ENCODE measurements at places on chromosomes 12 and 14. TPM values are rescaled to one million over a fixed set of nuclear protein-coding genes. Genes with fewer than 3 reads are reported as not detected.

DNA sequence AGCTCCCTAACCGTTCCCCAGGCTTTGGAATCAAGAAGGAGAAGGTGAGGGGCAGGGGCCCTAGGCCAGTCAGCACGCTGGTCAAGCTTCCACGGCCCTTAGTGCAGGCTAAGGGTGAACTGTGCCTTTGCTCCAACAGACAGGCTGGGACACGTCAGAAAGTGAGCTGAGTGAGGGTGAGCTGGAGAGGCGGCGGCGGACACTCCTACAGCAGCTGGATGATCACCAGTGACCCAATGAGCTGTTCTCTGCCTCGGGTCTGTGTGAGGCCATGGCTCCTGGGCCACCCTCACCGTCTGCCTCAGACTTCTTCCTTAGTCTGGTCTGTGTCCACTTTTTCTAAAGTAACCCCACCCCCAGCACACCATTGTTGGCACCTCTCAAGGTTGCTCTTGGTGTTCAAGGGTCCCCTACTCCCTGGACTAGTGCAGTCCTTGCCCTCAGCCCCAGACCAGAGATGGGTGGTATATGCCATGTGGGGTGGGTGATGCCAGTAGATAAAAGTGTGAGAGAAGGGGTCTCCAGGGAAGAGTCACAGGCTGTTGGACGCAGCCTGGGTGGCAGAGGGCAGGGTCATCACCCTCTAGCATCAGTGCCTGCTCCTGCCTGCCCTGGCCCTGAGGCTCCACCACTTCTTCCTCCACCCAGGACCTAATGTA lies 20.7 kb downstream of the PRPF40B start:
- H3K27ac ChIP-seq = no peak overlapping the region
- no peak for DNase-seq
- H3K36me3 ChIP-seq = no peaks in the 10 kb centered on the region

DNA sequence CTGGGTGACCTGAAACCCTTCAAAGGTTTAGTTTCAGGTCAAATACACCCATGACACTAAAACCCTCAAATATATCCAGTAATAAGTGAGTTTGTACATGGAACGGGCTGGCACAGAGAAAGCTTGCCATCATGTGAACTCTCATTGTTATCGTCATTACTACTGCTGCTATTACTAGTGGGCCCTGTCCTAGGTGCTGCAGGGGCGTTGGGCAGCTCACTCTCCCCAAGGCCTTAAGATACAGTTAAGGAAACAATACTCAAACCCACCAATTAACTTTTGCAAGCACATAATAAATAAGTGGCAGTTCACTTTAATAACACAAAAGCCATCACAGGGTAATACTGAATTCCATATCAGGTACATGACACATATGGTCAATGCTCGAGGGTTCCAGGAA lies 71.3 kb downstream of the SPTB start:
- H3K27me3 ChIP-seq = no peaks in the 10 kb centered on the region
- no peak overlapping the region for H3K27ac ChIP-seq
- no peak for DNase-seq
- H3K36me3 ChIP-seq = no peaks in the 10 kb centered on the region
- H3K4me1 ChIP-seq = peaks cover 7% of the 10 kb centered on the region

DNA sequence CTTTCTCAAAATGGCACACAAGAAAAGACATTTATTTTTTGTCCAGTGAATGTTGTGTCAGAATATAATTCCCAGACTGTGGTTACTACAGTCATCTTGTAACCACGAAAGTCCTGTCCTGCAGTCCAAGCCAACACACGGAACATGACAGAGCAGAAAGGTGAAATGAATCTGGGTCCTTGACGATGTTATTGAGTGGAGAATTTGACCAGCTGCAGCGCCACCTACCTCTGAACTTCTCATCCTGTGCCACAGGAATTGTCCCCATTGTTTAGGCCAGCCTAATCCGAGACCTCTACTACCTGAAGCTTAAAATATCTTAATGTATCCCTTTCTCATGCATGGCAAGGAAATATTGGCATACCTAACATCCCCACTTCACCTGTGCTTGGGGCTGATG lies 64.1 kb upstream of the OTX2 start:
- no peaks in the 10 kb centered on the region for H3K4me1 ChIP-seq
- H3K36me3 ChIP-seq = no peaks in the 10 kb centered on the region
- H3K4me3 ChIP-seq = no peak overlapping the region
- no peak for DNase-seq
- H3K27me3 ChIP-seq = no peaks in the 10 kb centered on the region

TSPAN19 gene
- 21.5 TPM for polyA plus RNA-seq

CCDC38 gene
- 0.05 TPM for polyA plus RNA-seq

DNA sequence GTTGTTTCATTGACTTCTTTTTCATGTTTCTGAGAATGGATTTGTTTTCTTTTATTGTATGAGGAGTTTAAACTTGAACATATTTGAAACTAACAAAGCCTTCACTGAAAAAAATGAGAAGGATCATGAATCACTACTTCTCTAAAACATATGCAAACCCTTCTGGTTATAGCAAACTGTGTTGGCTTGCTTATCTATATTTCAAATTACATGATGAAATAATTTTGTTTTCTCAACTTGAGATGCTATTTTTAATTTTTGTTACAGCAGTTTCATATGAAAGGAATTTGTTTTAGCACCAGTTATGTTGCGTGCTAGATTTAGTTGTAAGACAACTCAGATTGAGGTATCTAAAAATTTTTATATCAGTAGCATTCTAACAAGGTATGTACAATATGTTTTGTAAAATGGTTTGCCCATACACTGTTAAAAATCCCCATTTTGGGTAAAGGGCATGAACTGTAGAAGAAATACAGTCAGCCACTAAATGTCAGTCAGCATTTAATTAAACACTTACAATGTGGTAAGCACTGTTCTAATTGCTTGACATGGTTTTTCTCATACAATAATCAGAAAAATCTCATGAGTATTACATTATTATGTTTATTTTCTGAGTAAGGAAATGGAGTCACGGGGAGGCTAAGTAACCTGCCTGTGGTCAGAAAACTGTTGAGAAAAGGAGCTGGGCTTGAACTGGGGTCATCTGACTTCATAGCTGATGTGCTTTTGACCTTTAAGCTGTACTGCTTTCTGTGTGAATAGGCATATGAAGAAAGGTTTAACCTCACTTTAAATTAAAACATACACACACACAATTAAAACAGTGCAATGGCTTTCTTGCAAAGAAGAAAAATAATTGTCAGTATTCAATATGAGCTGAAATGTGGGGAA lies 105.7 kb downstream of the PLEKHA5 start:
- H3K36me3 ChIP-seq = no peaks in the 10 kb centered on the region
- no peak for DNase-seq
- peak overlapping the region; percentile 64 for H3K27ac ChIP-seq

AHNAK2 gene
- 3.5 TPM for polyA plus RNA-seq

RNASE1 gene
- polyA plus RNA-seq = 1,226 TPM

DNA sequence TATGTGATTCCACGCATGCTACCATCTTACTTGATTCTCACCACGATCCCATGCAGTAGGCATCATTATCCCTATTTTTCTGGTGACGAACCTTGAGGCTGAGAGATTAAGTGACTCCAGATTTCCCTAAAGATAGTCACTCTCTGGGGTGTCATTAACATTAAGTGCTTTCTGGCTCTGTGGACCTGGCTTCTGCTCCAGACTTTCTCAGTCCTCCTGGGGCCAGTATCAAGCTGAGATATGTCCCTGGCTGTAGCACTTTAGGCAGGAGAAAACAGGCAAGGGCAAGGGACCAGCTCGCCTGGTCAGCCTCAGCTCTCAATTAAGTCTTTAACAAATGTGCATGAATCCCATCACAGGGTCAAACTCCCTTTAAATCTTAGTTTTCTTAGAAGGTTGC lies 38.3 kb upstream of the PRB2 start:
- H3K27ac ChIP-seq = no peak overlapping the region
- H3K27me3 ChIP-seq = no peaks in the 10 kb centered on the region
- H3K36me3 ChIP-seq = no peaks in the 10 kb centered on the region

- no peaks in the 10 kb centered on the region for H3K27me3 ChIP-seq
- no peak overlapping the region for H3K27ac ChIP-seq
- H3K4me1 ChIP-seq = no peaks in the 10 kb centered on the region
- no peaks in the 10 kb centered on the region for H3K36me3 ChIP-seq
- no peak overlapping the region for H3K4me3 ChIP-seq
These were observed 157.0 kb upstream of the PRMT8 start for GRCh38 chr12:3333991-3334391.

DNA sequence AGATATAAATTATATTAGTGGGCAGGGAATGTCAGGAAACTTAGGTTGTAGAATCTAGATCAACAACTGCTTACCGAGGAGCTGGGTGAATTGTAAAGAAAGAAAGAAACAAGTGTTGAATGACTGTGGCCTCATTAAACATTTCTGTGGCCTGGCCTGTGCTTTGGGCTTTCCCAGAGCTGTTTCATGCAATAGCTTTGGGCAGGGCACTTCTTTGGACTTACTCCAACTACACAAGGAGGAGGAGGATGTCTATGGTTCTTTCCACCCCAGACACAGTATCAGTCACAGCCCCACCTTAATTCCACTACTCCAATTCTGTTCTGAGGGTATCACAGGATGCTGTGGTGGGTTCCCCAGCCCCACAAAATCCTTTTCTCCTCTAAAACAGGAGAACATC lies 38.0 kb downstream of the DPF3 start:
- no peak overlapping the region for H3K4me3 ChIP-seq
- peak overlapping the region; percentile 54 for H3K27ac ChIP-seq
- no peaks in the 10 kb centered on the region for H3K27me3 ChIP-seq

DNAI7 gene
- polyA plus RNA-seq = 2.0 TPM

GRCh38 chr14:104211215-104211614 lies 72.8 kb downstream of the KIF26A start:
- no peaks in the 10 kb centered on the region for H3K27me3 ChIP-seq
- no peaks in the 10 kb centered on the region for H3K4me1 ChIP-seq
- no peak overlapping the region for H3K27ac ChIP-seq
- no peak for DNase-seq

DNA sequence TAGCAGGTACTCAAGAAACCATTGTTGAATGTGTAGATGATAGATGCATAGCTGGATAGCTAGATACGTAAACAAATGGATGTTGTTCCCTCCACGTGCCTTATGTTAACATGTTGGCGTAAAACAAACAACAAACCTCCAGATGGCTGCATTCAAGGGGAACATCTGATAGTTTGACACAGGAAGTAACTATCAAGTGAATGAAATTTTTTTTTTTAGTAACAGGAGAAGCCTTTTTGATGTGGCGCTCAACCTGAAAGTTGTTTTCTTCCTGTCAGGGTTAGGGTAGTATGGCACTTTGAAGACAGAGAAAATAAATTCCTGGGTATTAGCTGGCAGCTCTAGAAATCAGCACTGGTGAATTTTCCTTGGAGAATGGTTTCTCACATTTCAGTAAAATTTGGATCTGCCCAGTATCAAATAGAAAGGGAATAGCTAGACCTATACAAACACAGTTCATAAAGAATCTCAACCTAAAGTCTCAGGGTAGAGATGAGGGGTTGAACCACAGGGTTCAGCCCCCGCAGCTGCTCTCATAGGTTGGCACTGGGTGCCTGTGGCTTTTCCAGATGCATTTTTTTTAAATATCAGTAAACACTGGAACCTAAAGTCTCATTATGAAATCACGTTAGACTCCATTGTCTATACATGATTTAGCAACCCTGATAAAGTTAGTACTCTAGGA lies 18.8 kb upstream of the RAP1B start:
- H3K27ac ChIP-seq = no peak overlapping the region
- H3K4me3 ChIP-seq = no peak overlapping the region
- no peak for DNase-seq
- H3K27me3 ChIP-seq = no peaks in the 10 kb centered on the region
- H3K36me3 ChIP-seq = no peaks in the 10 kb centered on the region

DNA sequence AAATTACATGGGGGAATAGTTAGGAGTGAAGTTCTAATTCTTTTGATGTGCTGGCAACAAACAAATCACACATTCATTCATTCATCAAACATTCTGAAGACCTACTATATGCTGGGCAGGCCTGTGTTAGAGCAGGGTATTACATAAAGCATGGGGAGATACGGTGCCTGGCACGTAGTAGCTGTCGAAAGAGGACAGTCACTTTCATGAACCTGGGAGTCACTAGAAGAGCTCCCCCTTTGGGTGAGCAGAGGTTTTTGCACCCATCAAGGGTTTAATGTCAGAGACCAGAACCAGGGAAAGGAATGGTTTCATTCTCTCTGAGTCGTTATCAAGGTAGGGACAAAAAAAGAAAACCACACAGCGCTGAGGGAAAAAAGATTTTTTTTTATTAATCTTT lies 10.0 kb downstream of the LHX5 start:
- no peak for DNase-seq
- no peak overlapping the region for H3K27ac ChIP-seq
- no peaks in the 10 kb centered on the region for H3K4me1 ChIP-seq
- no peaks in the 10 kb centered on the region for H3K36me3 ChIP-seq

DDN gene
- 0.04 TPM for polyA plus RNA-seq

DNA sequence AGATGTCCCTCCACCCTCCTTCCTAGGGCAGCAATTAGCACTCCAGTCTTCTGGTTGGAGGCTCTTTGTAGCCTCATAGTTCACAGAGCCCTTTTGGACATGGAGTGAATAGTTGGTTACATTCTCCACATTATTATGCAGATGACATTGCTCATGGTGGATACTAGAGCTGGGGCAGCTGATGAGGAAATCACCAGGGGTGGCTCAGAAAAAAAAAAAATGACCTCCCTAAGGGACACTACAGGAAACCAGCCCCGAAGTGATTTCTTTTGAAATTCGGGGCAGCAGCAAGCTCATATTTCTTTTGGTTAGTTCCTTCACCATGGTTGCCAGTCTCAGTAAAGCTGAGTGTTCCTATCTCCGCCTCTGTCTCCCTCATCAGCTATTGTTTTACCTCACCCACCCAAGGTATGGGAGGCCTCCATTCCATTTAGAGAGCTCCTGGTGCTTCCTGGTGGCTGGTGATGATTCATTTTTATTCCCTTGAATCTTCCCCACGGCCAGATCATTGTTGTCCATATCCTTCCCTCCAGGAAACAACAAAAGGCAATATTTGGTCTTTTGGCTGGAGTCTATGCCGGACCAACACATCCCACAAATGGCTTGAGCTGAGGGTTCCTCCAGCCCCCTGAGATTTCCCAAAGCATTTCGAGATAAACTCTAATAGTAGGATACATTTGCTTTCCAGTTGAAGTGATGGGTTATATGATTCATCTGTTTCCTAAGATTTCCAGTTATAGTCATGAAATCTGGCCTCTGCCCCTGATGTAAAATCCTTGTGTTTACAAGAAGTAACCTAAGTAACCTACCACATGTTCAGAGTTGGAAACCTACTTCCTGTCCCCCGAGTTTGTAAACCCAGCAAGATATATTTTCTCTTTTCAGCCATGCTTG lies 56.2 kb upstream of the NID2 start:
- H3K4me1 ChIP-seq = peaks cover 4% of the 10 kb centered on the region
- peak overlapping the region; percentile 70 for H3K27ac ChIP-seq
- H3K27me3 ChIP-seq = no peaks in the 10 kb centered on the region
- no peaks in the 10 kb centered on the region for H3K36me3 ChIP-seq
- DNase-seq = peak; percentile 71

CD163L1 gene
- 2.7 TPM for polyA plus RNA-seq

Data from lung (tissue), 17 donors.